Uterus (tissue), 4 donors: ENCODE measurements at places on chromosomes 4 and X. TPM values are rescaled to one million over a fixed set of nuclear protein-coding genes. Genes with fewer than 3 reads are reported as not detected.
A peak's percentile ranks its signal among the peaks of the same experiment; 100 is the strongest.

The BEND4 gene
- total RNA-seq, result 0.29 TPM

The MAGEB10 gene
- not detected for total RNA-seq

GRCh38 chr4:169174247-169174646, 96.5 kb downstream of the SH3RF1 start:
- no peak for DNase-seq

- DNase-seq, result no peak
These were observed 174.2 kb upstream of the HAND2 start for GRCh38 chr4:173704201-173704600.

DNA sequence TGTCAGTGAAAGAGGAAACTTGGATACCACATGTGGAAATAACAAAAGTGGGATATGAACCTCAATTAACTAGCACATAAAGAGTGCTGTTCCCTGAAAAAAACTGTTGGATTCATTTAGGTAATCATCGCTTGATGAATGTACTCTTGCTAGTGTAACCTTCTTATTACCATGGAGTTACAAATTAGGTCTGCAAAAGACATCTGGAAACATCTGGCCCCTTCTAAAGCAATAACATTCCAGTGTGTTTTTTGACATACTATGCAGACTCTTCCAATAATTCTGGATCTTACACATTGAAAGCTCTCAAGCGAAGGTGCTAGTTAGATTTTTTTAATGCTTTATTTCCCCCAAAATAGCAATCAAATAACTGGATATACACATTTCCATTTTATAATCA, 134.6 kb downstream of the ATP10D start:
- DNase-seq, result no peak

DNA sequence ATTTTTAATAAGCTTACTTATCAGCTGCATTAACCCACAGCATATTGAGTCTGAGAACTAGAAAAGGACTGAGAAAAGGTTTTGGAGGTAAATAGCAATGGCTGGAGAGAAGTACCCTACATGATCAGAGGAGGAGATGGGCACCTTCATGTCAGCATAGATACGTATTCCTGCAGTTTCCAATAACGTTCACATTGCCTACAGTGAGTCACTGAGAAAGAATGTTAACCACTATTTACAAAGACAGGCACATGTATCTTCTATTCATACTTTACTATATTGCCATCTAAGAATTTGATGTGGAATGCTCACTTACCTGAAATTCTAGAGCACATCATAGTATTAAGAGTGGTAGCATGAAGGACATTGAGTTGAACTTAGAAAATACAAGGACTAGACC, 92.5 kb downstream of the TLL1 start:
- DNase-seq, result no peak

GRCh38 chr4:42397635-42398170, 415 bp downstream of the SHISA3 start:
- DNase-seq, result no peak

GRCh38 chr4:88758264-88758663, 60.6 kb upstream of the NAP1L5 start:
- no peak for DNase-seq

GRCh38 chr4:85901500-85901899, 426.6 kb downstream of the ARHGAP24 start:
- no peak for DNase-seq

DNA sequence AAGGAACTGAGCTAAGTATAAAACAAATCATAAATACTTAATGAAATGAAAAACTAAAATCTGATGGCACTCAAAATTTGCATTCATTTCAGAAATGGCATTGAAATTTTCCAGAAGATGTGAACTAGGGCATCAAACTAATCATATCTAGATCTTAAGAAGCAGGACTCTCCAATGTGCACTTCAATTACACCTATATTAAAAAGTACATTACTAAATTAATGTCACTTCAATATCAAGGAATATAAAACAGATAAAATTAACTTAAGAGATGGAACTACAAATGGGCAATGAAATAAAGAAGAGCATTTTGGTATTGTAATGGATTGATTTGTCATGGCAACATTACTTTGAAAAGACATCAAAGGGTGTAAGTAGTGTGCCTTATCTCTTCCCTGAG, 20.3 kb downstream of the NPY2R start:
- no peak for DNase-seq

- no peak for DNase-seq
These were observed 153.9 kb downstream of the KDR start for GRCh38 chr4:54971474-54971950.

- peak; percentile 67 for DNase-seq
These were observed at the start of gene SGCB for GRCh38 chr4:52038103-52038912. Gene SGCB (minus strand): TSS chr4:52038299. CDS start chr4:52038259, 40 bp downstream.

- DNase-seq, result no peak
These were observed 11.8 kb downstream of the IQSEC2 start for GRCh38 chrX:53269536-53270107.

DNA sequence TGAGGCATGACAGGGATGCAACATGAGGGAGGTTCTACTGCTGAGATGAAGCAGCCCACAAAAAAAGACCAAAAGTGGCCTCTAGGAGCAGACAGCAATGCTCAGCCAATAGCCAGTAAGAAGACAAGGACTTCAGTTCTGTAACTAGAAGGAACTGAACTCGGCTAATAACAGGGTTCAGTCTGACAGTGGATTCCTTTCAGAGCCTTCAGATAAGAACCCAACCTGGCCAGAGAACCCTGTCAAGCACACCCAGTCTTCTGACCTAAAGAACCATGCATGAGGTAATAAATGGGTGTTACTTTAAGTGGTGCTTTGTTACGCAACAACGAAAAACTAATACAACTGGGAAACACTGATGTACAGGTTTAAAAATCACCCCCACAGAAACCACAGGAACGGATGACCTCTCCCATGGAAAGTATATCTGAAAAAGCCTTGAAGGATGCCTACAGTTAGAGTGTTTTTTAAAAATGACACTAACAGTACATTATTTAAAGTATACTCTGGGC, 94.6 kb downstream of the PAPSS1 start:
- DNase-seq, result no peak

DNA sequence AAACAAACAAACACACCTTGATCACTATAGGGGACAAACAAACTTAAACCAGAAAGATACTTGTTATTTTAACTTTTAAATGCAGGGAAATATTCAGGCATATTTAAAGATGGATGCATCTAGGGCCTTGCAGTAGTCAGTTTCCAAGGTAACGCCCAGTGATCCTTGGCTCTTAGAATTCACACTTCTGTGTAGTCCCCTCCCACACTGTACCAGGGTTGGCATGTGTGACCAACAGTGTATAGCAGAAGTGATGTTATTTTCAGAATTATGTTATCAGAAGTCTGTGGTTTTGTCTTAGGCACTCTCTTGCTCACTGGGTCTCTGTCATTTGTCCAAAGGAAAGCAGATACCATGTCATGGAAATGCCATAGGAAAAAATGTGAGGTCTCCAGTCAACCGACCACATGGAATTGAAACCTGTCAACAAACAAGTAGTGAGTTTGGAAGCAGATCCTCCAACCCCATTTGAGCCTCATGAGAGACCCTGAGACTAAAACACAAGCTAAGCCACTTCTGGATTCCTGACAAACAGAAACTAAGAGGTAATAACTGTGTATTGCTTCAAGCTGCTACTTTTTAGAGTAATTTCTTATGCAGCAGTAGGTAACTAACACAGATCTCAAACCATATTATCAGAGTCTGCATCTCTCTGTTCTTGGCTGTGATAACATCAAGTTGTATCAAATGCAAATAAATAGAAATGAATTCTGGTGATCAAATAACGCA, 670.3 kb downstream of the KCTD8 start:
- no peak for DNase-seq

DNA sequence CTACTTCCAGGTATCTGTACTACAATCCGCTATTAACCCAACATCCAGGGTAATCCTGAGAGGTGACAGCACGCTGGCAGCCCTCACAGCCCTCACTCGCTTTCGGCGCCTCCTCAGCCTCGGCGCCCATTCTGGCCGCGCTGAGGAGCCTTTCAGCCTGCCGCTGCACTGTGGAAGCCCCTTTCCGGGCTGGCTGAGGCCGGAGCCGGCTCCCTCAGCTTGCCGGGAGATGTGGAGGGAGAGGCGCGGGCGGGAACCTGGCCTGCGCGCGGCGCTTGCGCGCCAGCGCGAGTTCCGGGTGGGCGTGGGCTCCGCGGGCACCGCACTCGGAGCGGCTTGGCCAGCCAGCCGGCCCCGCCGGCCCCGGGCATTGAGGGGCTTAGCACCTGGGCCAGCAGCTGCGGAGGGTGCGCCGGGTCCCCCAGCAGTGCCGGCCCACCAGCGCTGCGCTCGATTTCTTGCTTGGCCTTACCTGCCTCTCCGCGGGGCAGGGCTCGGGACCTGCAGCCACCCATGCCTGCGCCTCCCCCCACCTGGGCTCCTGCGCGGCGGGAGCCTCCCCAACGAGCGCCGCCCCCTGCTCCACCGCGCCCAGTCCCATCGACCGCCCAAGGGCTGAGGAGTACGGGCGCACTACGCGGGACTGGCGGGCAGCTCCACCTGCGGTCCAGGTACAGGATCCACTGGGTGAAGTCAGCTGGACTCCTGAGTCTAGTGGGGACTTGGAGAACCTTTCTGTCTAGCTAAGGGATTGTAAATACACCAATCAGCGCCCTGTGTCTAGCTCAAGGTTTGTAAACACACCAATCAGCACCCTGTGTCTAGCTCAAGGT, 87.3 kb downstream of the PRSS12 start:
- DNase-seq, result no peak

DNA sequence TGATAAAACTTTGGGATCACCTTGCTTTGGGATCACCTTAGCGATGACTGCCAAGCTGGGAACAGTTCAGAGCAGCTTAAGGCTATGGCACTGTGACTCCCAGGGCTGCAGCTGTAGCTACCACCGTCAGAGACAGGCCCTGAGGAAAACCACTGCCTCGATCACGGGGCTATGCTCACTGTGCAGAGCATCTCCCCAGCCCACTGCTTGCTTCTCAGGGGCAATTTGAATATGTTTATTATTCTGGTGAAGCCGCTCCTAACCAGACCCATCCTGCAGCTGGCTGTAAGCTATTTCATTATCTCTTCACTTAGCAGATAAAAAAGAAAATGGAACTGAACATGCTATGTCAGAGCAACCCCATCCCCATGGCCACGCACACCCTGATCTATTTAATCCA, 328.5 kb downstream of the EVC2 start:
- DNase-seq, result no peak
